ENCODE measurements at places on chromosomes 5 and 9.

DNA sequence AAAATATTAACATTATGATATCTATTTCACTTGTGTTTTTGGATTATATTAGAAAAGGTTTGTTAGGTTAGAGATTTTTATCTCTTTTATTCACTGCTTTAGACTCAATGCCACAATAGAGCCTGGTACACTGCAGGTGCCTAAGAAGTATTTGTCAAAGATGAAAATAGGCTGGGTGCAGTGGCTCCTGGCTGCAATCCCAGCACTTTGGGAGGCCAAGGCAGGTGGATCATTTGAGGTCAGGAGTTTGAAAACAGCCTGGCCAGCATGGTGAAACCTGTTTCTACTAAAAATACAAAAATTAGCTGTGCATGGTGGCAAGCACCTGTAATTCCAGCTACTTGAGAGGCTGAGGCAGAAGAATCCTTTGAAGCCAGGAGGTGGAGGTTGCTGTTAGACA, 64.3 kb downstream of the C9 start:
- no peak for DNase-seq

GRCh38 chr9:89617978-89618377, 13.2 kb downstream of the GADD45G start:
- no peak for DNase-seq

- no peak for DNase-seq
Measured at GRCh38 chr9:108212184-108212583, 643.6 kb downstream of the ACTL7B start.

GRCh38 chr9:9552665-9553064, 1060.1 kb downstream of the PTPRD start:
- no peak for DNase-seq

DNA sequence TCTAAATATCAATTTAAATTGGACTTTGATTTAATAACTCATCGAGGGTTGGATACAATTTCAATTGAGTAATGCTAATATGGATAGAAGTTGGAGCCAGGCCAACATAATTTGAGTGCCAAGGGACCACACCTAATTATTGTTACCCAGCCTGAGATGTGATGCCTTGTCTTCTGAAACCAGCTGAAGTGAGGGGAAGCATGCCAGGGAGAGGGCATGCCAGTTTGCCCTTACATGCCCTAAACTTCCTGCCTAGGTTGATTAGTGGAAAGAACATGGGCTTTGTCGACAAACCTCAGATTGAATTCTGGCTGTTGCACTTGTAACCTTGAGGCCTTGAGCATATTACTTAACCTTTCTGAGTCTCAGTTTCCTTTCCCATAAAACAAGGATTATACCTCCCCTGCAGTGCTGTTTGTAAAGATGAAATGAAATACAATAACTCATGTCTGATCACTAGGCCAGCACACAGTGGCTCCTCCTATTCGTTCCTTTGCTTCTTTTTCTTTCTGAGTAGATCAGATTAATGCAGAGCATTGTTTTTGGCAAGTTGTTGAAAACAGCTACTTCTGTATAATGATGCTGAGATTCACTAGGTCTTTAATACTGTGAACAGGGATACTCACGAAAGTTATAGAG, 412.8 kb downstream of the TLE4 start:
- DNase-seq = no peak

GRCh38 chr9:98428454-98428853, 173.0 kb upstream of the TBC1D2 start:
- no peak for DNase-seq

DNA sequence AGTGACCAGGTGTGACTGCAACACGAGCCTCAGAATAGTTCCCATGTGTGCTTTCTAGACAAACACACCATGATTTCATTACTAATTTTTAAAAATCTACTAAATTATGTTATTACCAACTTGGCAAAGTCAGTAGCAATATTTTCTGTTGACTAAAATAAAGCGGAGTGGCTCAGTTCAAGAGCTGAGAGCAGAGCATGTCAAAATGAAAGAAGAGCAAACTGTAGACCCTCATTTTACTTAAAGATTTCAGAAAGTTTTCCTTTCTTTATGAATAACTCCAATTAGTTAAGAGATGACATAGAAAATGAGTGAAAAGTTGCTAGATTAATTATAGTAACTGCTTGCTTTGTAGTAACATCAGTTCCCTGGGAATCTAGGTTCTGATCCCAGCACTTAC, 17.9 kb downstream of the OXCT1 start:
- no peak for DNase-seq

DNA sequence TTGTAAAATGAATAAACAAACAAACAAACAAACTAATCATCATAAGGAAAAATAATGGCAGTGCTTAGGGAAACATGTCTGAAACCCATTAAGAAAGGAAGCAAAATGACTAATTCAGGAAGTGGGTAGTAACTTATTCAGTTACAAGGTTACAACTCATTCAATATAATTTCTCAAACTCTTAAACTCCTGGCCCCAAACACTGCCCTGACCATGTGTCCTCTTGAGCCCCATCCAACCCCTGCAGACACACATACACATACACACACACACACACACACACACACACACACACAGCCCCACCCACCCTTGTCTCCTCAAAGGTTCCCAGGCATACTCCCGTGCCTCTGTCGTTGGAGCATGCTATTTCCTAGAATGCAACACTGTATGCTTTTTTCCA, 193.9 kb downstream of the SEC61B start:
- DNase-seq = no peak

Data from esophagus squamous epithelium (tissue), 5 donors.